Activated T-cell treated with anti-CD3 and anti-CD28 coated beads for 1 hour (primary cell): ENCODE measurements at places on chromosomes 13 and 19.
A peak's percentile ranks its signal among the peaks of the same experiment; 100 is the strongest.

- DNase-seq = no peak
Measured at GRCh38 chr13:93289053-93289452, 62.4 kb downstream of the GPC6 start.

DNA sequence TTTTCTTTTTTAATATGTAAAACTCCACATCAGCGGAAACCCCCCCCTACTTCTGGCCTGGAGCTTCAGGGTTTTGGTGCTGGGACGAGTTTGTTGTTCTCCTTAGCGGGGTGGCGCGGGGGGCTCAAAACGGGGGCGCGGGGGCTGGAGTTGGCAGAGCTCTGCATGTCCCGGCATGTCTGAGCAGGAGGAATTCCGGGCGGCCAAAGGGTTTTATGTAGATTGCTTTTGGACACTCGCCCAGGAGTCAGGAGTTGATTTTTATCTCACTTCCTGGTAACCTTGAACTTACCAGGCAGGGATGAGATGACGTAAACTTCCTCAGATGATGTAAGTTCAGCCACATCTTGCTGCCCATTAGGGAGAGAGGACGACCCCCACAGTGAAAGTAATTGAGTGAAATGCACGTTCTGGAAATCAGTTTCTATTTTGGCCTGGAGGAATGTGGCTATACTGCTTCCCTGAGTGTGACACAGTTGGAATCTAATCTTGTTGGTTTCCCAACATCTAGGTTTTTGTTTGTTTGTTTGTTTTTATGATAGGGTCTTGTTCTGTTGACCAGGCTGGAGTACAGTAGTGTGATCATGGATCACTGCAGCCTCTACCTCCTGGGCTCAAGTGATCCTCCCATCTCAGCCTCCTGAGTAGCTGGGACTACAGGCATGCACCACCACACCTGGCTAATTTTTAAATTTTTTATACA is 21.0 kb upstream of the GDF15 start:
- no peak for DNase-seq

- no peak for DNase-seq
Measured at GRCh38 chr13:32042551-32042950, 11.0 kb downstream of the FRY start.

- no peak for DNase-seq
Measured at GRCh38 chr13:66659286-66659685, 570.9 kb downstream of the PCDH9 start.

DNA sequence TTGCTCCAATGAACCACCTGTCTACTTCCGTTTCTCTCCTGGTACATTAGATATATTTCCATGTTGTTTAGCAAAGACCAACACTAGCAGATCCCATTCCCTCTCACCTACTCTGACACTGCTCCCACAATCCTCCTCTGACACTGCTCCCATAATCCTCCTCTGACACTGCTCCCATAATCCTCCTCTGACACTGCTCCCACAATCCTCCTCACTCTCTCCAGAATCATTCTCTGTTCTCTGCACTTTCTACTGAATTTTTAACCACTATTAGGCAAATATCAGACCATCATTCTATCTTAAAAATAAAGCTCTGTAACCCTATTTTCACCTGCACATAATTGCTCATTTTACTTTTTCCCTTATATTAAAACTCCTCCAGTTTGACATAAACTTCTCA is 578.5 kb upstream of the PCDH20 start:
- no peak for DNase-seq

- DNase-seq = no peak
Measured at GRCh38 chr19:55392820-55393761, 7.4 kb downstream of the RPL28 start.

DNA sequence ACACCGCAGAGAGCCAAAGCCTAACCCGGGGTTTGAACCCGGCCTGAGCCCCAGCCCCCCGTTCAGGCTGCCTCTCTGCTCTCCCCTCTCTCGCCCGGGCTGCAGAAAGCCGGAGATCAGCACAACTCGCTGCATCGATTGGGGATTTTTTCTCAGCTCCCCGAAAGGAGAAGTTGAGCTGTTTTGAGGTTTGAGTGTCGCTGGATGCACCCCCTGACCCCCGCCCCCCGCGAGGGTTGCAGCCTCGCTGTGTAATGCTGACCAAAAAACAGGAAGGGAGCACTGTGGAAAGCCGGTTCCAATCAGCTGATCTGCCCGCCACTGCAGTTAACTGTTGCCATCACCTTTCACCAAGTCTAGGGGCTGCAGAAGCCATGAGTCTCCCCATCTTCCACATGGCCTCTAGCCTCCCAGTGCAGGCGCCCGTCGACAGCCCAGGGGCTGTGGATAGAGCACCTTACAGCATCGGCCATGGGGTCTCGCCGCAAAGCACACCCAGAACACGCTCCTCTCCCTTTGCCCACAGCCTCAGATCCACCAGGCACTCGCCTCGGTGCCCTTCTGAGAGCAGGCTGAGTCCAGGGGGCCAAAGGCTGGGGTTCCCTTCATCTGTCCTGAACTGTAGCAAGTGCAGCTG is 34.5 kb downstream of the MYO9B start:
- no peak for DNase-seq

DNA sequence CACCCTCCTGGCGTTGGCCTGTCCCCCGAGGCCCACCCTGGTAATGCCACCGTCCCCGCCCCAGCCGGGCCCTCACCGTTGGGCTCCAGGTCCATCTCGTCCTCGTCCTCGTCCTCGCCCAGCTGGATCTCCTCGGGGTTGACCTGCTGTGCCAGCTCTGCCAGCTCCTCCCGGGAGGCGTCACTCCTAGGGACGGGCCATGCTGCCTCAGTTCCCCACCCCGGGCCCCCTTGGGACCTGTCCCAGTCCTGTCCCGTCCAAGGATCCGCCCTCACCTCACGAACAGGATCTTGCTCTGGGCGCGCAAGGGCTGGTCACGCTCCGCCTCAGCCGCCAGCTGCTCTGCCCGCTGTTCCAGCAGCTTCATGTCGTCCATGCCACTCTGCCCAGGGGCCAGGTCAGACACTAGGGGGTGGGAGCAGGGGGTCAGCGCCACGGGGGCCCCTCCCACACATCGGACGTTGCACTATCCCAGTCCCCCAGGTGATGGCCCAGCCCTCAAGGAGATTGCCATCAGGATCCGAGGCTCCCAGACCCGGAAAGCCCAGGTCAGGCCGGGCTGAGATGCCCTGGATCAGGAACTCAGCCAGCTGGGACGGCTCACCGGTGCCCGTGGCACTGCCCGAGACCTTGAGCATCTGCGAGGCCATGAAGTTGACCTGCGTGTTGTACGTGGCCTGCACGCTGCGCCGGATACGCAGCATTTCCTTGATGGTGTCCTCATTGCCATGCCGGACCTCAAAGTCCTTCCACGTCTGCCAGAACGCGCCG is 9.5 kb downstream of the XAB2 start:
- no peak for DNase-seq

DNA sequence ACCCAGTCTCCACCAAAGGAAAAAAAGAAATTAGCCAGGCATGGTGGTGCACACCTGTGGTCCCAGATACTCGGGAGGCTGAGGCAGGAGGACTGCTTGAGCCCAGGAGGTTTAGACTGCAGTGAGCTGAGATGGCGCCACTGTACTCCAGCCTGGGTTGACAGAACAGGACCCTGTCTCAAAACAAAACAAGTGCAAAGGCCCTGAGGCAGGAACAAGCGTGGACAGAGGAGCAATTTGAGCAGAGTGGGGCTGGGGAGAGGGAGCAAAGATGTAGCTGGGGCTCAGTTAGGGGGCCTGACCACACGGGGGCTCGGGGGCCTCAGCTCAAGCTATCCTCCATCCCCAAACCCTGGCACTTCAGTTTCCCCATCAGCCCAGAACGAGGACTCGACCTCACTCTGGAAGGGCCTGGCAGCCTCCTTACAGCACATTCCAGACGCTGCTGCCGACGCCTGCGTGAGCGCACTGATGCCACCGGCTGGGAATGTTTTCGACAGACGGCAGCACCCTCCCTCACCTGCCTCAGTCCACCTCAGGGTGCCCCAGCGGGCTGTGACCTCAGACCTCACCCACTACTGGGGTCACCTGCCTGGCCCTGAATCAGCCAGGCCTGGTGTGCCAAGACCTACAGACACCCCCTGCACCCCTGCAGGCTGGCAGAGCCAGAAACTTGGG is 1.8 kb upstream of the POLRMT start:
- no peak for DNase-seq

- no peak for DNase-seq
Measured at GRCh38 chr19:2060884-2061494, 9.9 kb upstream of the MKNK2 start.

GRCh38 chr13:32278426-32278825 is 36.7 kb downstream of the ZAR1L start:
- DNase-seq = no peak

DNA sequence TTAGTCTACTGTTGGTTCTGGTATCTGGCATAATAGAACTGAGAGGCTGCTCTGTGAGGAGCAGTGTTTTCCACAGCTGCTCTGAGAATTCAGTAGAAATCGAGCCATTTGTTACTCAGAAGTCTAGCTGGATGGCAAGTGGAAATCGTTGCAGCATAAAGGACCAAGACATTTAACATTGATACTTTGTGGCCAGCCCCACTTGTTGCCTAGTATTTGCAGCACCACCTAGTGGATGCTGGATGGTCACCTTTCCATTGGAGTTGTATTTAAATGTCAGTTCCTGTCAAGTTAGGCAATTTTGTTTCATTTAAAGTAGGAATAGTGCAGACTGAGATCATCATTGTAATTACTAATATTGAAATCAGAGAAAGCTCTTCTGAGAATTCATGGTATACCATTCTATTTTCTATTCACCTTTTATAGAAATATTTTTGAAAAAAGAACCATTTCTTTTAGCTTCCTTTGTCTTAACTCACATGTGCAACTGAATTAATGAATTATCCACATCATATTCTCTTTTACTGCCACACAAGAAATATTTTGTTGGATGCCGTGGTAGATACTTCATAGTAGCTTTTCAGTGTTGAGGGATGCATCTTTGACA is 64.6 kb downstream of the PDS5B start:
- DNase-seq = peak; percentile 25

DNA sequence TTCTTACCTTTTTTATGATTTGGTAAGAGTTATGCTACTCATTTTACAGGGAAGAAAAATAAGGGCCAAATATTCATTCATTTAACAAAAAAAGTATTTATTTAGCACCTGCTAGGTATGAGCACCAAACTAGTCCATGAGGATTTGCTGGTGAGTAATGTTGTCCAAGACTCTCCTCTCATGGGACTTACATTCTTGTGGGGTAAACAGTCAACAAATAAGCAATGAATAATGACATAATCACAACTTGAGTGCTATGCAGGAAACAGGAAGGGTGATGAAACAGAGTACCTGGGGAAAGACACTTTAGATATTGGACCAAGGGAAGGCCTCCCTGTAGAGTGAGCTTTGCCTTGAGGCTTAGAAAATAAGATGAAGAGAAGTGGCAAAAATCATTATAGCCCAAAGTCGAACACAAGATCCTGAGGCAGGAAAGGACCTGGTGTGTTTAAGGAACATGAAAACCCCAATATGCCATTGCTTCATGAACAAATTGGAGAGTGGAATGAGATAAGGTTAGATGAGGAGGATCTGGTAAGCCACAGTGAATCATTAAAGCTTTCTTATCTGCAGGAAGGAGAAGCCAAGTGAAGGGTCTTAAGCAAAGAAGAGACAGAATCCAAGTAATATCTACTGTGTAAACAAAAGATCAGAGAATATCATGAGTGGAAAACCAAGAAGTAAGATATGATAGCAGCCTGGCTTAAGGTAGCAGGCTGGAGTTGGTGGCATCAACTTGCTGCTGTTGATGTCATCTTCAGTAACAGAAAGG is 294.5 kb upstream of the NBEA start:
- DNase-seq = no peak

- peak; percentile 93 for DNase-seq
Measured at GRCh38 chr19:15836330-15837220, 21.1 kb upstream of the OR10H1 start.

GRCh38 chr13:51347099-51347498 is 7.6 kb downstream of the SERPINE3 start:
- no peak for DNase-seq

DNA sequence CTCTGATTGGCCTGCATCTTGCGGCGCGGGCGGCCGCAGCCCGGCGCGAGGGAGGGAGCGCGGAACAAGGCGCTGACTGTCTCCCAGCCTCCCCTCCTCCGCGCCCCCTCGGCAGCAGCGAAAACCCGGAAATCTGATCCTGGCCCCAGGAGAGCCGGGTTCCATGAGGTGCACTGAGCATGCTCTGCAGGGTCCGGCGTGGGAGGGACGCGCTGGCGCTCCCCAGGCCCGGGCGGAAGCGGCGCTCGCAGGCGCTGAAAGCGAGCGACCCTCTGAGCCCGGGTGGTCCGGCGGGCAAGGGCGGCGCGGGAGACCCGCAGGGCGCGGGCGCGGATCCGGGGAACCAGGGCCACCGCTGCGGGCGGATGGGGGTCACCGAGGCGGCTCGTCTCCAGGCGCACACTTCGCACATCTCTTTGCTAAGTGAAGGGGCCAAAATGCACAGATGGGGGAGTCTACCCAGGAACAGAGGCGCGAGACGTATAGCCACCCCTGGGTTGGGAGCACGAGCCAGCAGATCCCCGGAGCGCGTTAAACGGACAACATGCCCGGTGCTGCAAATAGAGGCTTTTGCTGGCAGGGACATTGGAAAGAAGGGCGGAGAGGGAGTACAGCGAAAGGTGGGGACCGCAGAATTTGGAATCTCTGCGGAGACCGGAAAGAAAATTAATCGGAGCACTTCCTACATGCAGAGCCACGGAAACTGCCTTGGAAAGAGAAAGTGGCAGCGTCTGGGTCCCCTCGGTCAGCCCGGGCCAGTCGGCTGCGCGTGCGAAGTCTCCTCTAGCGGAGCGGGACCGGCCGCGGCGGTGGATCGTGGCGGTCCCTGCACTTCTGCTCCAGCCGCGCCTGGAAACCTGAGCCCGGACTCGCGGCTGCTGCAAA is 510 bp upstream of the PCDH9 start:
- DNase-seq = peak; percentile 63

- no peak for DNase-seq
Measured at GRCh38 chr13:96822895-96823294, 171.4 kb downstream of the OXGR1 start.

- DNase-seq = no peak
Measured at GRCh38 chr19:18168673-18169381, 4.8 kb upstream of the IFI30 start.

DNA sequence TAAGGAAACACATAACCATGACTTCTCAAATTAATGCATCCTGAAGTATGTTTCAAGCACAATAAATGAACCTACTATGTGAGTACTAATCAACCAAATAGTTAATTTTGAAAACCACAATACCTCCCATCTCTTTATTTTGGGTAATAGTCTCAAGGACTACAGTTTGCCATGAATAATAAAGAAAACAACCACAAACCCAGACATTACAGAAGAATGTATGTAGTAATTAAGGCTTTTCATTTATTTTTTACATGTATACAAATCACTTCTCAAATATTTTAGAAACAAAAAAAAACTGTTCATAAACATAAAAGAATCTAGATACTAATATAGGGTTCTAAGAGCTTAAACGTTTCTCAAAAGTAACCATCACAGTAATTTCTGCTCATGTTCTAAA is 6.8 kb downstream of the KATNAL1 start:
- DNase-seq = no peak

DNA sequence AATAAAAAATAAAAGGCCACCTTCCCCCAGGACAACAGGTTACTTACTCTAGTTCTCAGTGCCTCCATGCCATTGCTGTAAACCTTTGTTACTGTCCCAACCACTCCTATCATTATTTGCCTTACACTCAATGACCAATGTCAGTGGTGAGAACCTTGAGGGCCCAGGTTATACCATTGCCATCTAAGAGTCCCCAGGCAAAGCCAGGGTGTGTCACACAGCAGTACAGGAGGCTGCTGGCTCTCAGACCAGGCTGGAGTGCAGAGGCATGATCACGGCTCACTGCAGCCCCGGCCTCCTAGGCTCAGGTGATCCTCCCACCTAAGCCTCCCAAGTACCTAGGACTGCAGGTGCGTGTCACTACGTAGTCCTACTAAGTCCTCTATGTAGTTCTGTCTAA is 6.1 kb downstream of the ELAVL1 start:
- no peak for DNase-seq
